ENCODE measurements at places on chromosomes 12 and 14.

DNA sequence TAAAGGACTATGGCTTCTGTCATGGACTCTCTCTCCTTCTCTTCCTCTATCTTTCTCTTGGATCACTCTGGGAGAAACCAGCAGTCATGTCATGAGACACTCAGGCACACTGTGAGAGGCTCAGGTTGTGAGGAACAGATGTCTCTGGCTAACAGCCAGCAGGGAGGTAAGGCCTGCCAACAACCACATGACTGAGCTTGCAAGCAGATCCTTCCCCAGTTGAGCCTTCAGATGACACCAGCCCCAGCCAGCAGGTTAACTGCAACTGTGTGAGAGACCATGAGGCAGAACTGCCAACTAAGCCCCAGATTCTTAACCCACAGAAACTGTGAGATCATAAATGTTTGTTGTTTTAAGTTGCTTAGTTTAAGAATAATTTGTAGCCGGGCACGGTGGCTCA, 90.6 kb downstream of the VCPKMT start:
- no peak for DNase-seq

DNA sequence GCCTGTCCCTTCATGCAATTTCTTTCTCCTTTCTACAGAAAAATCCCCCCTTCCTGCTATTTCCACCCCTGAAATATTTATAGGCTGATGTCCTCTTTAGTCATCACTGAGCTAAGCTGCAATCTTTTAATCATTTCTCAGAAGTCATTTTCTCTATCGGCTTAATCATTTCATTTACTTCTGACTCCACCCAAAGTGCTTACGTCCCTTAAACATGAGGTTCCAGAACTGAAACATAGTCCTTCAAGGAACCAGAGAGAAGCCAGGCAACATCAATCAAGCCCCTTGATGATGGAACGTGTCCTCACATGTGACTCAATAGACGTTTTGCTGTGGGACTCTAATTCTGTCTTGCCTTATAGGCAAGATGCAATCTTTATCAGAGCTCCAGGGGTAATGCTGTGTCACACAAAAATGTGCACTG, 148.7 kb upstream of the KRR1 start:
- no peak for DNase-seq

DNA sequence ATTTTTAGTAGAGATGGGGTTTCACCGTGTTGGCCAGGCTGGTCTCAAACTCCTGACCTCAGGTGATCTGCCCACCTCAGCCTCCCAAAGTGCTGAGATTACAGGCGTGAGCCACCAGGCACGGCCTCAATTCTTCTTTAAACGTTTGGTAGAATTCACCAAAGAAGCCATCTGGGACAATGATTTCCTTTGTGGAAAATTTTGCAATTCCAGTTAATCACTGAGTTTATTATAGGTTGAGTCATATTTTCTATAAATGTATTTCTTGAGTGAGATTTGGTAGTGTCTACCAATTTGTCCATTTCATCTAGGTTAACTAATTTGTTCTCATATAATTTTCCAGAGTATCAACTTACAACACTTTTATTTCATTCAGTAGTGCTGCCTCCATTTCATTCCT, 683.9 kb upstream of the TMEM132C start:
- no peak for DNase-seq

GRCh38 chr12:74614426-74614825, 76.8 kb downstream of the ATXN7L3B start:
- DNase-seq = no peak

DNA sequence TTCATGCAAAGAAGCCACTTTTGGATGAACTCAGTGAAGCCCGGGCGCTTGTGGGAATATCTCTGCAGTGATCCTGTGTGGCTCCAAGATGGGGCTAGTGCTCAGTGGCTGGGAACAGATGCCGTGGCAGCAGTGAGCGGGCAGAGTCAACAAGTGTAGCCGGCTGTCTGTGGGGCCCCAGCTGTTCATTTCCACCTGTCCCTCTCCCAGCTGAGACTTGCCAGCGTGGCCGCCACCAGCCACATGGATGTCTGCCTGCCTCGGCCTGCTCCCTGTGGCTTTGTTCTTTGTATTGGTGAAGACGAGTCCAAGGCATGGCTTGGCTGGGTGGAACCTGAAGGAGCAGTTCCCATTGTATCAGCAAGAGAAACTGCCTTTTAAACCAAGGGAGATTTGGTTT, 77.3 kb downstream of the NOS1 start:
- no peak for DNase-seq

DNA sequence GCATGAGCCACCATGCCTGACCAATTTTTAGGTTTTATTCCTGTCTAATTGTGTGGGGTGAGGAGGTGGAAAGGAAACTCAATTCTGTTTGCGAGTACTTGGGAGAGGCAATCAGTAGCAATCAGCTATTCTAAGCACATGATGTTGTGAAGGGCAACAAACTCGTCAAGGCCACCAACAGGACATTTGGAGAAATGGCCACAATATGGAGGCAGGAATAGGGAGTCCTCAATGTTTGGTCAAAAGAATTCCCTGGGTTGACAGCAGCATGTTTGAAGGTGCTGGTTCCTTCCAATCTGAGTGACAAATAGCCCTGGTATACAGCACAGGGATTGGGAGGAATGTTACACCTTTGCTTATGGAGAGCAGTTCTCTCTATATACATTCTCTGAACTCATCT, 32.7 kb upstream of the USP44 start:
- no peak for DNase-seq
